ENCODE measurements at places on chromosomes 6 and 20.

- DNase-seq = no peak
Observed at GRCh38 chr6:129134535-129134934, 251.6 kb downstream of the LAMA2 start.

DNA sequence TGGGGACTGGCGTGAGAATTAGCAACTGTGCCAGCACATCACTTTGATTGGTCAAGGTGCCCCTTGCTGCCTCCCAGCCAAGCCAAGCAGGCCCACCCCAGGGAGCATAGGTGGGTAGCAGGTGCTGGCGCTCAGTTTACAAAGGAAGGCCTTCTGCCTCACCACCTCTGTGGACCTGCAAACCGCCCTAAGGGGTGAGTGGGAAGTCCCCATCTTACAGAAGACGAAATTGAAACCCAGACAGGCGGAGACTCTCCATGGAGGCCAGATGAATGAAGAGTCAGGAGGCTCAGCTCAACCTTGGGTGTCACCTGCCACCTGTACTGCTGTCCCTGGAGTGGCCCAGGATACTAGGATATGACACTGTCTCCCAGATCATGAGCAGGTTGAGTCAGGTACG lies 21.5 kb upstream of the MAS1L start:
- no peak for DNase-seq

- DNase-seq = no peak
Observed at GRCh38 chr6:38336922-38337321, 302.8 kb downstream of the BTBD9 start.

- DNase-seq = no peak
Observed at GRCh38 chr6:148516217-148516616, 173.6 kb downstream of the SASH1 start.

GRCh38 chr6:147806697-147807096 lies 298.2 kb downstream of the SAMD5 start:
- no peak for DNase-seq

DNA sequence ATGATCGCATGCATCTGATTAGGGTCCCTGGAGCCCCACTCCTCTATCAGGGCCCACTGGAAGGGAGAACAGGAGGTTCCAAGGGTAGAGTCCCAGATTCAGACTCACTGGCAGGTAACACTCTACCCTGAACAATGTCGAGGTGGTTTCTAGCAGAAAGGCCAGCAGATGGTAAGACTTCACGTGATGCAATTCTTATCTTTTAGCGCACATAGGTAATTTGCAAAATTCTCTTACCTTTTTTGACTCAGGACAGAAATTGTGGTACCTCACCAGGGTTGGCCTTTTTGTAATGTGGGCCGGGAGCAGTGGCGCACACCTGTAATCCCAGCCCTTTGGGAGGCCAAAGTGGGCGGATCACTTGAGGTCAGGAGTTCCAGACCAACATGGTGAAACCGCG lies 228.1 kb upstream of the JARID2 start:
- DNase-seq = no peak

DNA sequence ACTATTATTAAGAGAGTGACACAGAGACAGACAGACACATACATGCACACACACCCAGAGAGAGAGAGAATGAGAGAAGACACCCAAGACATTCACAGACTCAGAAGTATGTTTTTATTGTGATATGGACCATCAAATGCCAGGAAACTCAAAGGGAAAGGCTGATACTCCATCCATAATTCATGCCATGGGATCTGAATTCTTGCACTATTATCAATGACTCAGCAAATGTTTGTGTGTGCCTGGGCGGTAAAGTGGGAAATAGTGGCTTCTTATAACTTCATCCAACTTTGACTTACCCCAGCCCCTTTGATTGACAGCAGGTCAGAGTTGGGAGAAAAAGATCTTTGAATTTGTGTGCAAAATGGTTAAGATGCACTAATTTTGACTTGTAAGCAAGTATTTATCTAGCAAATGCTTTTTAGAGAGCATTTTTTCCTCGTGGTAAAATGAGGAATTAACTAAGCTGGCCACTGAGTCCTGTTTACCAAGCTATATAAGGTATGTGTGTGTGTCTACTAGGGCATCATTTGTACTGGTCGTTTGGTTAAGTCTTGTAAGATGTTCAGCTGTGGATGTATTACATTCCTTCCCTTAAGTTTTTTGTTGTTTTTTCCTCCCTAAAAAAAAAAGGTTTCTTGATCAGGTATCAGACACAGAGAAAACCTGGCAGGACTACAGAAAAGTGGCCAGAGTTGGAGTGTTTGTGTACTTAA lies 3.0 kb upstream of the CCN2 start:
- DNase-seq = no peak

Data from stimulated activated CD8-positive, alpha-beta memory T cell treated with anti-CD3 and anti-CD28 coated beads, Interleukin-4, amount 100 ng/mL, for 4 hours (primary cell).